Activated CD4-positive, alpha-beta T cell treated with anti-CD3 and anti-CD28 coated beads, Interleukin-2, amount 10 ng/mL, durations not matched to agents 7 days and 5 days (primary cell): ENCODE measurements at places on chromosomes 3 and 15. TPM values are rescaled to one million over a fixed set of nuclear protein-coding genes. Genes with fewer than 3 reads are reported as not detected.

DNAH1 gene
- total RNA-seq: 25.2 TPM

FETUB gene
- not detected for total RNA-seq

DNA sequence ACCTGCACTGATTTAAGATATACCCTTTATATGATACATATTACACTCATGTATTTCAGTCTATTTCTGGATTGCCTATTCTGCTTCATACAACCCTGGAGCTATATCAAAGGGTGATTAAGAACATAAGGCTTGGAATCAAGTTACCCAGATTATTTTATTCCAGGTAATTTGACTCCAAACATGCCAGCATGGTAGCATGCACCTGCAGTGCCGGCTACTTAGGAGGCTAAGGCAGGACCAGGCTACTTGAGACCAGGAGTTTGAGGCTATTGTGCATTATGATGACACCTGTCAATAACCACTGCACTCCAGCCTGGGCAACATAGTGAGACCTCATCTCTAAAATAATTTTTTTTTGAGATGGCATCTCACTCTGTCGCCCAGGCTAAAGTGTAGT is 50.4 kb upstream of the NEO1 start:
- no peak for DNase-seq

DNA sequence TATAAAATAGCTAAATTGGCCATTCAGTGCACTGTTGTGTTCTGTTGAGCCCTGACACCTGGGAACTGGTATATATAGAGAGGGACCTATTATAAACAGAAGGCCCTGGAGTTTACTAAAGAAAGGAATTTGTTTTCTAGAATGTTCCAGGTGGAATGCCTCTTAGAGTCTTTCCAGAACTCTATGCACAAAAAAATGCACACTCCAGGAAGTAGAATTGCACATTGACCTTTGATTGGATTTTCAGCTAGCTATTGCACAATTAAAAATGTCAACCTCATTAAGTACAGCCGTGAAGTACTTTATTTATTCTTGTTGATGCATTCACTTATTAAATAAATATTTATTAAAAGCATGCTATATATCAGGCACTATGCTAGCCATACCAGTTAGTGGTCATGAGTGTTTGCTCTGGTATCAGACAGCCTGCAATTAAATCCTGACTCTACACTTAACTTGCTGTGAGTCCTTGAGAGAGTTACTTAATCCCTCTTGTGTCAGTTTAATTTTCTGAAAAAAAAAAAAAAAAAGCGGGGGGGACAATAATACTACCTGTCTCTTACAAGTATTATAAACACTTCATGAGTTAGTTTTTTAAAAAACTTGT is 40.8 kb downstream of the NDUFB4 start:
- no peak for DNase-seq

DNA sequence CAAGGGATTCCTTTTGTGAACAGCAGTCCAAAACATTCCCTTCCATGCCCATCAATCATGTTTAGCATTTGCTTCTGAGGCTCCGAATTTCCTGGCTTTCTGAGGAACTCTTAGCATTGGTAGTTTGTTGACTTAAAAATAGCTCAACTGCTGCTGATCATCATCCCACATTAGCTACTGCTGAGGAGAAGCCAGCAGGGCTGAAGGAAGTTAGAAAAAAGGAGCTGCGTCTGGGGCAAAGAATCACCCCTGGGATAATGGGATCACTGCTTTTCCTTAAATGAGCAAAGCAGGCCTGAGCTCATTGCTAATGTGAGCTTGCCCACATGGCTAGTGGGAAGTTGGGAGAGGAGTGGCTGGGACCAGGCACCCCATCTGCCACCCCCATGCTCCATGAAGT is 39.8 kb downstream of the CYP19A1 start:
- no peak for DNase-seq

DNA sequence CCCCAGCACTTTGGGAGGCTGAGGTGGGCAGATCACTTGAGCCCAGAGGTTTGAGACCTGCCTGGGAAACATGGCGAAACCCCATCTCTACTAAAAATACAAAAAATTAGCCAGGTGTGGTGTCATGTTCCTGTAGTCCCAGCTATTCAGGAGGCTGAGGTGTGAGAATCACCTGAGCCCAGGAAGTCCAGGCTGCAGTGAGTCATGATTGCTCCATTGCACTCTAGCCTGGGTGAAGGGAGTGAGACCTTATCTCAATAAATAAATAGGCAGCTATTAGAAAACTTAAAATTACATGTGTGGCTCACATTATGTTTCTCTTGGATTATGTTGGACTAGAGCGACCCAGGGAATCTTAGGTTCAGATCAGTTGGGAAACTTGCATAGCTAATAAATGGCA is 69.7 kb downstream of the RPLP1 start:
- DNase-seq: no peak

- DNase-seq: no peak
These were observed 291.3 kb downstream of the OXSM start for GRCh38 chr3:26081166-26081565.
